ENCODE measurements at places on chromosomes 2 and 18.

DNA sequence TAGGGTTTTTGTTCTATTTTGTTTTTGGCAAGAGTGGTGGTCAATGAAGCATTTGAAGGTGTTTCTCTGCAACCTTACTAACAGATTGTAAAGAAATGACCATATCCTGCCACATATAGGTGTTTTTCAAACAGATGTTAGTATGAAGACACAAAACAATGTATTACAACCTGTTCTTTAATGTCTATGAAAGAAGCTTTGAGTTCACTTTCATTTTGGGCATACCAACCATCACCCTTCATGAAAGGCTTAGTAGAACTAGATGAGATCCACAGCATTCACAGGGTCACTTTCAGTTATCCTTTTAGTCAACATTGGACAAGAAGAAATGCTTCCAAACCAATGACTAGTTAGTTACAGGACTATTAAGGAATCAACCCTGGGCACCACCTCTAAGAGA is 95.1 kb downstream of the EHBP1 start:
- DNase-seq: no peak

DNA sequence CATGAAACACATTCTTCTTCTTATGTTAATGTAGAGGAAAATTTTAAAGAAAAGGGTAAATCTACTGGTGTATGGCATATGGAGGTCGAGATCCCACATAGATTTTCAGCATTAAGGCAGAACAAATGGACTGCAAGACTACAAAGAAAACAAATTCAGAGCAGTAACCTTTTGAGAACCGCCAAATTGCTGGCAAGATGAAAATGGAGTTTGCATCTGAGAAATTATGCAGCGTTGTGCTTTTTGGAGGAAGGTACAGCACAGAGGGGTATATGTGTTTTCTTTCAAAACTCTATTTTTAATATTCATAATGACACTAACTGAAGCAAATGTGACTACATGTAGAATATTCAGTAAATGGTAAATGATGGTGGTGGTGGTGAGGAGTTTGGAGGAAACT is 59.0 kb upstream of the PARD3B start:
- no peak for DNase-seq

DNA sequence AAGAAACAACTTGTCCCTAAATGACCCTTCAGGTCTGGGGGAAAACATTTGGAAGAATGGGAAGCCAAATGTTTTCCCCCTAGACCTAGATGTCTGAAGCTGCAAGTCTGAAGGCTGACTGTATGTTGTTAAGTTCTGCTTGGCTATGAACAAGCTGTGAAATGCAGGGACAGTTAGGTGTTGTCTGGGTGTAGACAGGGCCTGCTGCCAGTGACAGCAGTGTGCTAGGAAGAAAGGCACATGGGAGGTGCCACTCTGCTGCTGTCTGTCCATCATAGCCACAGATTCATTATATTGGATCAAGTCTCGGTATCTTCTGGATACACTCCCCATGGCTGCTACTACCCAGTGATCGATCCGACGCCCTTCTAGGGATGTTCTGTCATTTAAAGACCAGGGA is 265.9 kb upstream of the PXDN start:
- DNase-seq: no peak

DNA sequence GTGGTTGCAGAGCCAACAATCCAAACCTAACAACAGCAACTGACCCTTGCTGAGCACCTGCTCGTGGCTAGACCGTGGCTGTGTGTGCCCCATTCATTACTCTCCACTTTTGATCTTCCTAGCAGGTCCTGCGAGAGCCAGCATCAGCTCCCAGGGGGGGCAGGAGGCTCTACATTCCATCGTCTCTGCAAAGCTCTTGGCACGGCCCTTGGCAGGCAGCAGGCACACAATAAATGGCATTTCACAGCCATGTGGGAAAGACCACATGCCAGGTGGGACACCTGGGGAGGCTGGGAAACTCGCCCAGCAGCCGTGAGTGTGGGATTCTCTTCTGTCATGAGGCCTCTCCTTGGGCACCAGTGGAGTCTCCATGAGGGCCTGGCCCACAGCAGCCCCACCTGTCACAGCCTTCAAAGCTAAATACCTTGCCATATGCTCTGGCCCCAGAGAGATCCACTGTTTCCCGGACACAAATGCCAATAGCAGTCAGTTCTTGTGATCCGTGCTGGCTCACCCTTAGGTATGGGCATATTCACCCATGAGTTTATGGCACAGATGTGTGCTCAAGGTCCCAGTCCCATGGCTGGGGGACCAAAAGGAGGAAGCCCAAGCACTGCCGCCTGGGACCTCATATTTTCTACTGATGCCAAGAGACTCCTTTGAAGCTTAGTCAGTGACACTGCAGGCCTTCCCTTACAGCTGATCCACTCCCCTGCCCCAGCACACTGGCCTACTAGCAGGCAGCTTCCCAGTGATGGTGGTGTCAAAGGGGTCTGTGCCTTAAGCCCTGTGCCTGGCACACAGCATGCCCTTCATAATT is 6.8 kb upstream of the TEX51 start:
- DNase-seq: no peak

Data from CD8-positive, alpha-beta memory T cell (primary cell).